ENCODE measurements at places on chromosomes 2 and 18. TPM values are rescaled to one million over a fixed set of nuclear protein-coding genes. Genes with fewer than 3 reads are reported as not detected.

DNA sequence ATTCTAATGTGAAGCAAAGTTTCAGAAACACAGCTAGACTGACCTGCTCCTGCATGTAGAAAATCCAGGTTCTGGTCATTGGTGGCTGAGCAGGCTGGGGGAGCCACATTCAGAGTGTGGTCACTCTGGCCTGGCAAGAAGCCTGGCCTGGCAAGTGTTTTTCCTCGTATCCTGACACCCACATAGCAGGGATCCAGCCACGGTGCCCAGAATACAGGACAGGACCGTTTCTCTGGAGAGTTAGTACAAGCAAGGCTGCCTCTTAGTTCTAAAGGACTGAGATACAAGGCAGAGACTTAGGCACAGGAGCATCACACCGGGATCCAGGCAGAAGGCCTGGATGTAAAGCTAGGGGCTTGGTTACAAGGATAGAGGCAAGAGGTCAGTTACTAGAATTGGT is 4.8 kb upstream of the LAMA1 start:
- DNase-seq, result no peak

DNA sequence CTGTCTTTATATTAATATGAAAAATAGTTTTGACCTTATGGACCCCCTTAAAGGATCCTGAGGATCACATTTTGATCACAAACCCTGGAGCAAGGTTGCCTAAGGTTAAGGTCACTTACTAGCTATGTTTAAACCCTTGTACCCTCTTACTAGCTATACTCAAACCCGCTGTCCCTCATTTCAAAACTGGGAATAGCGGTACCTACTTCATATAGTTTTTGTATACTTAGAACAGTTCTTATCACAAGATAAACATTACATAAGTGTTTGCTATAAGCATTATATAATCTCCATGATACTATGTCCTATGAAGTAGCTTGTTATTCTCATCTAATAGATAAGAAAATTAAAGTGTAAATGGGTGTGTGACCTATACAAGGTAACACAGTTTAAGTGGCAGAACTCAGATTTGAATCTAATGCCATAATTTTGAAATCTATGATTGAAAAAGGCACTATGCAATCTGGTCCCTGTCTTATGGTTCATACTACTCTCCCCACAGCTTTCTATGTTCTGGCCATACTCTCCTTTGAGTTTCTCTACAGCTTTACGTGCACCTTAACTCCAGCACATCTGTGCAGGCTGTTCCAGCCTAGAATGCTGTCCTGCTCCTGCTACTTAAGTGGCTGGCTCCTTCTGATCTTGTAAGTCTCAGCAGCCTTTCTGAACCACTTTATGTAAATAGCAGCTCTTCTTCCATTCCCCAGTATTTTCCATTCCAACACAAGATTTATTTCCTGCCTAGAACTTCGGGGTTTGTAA is 30.4 kb downstream of the HYCC2 start:
- DNase-seq, result no peak

RGPD8 gene
- 12.6 TPM for total RNA-seq

LNPK gene
- 48.8 TPM for total RNA-seq

SEPTIN10 gene
- total RNA-seq, result 73.1 TPM
